ENCODE measurements at places on chromosomes 13 and 19.

DNA sequence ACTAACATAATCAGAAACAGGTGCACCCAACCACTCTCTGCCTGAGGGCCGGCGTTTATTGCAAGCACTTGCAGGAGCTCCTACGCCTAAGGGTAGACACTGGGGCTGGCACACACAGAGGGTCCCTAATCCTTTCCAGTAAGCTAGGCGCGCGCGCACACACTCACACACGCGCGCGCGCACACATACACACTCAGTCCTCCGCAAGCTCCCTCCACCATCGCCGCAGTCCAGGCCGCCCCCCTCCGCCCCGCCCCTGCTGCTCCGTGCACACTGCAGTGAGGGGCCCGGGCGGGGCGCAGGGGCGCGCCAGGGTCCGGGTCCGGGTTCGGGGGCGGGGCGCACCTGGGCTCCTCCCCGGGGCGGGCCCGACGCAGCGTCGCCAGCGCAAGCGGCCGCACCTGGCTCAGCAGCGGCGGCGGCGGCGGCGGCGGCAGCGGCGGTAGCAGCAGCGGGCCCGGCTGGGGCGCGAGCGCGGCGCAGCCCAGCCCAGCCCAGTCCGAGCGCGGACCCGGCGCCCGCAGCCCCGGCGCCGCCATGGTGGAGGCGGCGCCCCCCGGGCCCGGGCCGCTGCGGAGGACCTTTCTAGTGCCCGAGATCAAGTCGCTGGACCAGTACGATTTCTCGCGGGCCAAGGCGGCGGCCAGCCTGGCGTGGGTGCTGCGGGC is at the start of gene CAMSAP3:
Gene CAMSAP3 (plus strand): TSS at position 398 of the 668 bp plus-strand sequence. CDS start 140 bp downstream, at position 538.
- peak; percentile 33 for DNase-seq

- peak; percentile 69 for DNase-seq
Measured at GRCh38 chr19:40530091-40530901, 46.4 kb upstream of the SHKBP1 start.

DNA sequence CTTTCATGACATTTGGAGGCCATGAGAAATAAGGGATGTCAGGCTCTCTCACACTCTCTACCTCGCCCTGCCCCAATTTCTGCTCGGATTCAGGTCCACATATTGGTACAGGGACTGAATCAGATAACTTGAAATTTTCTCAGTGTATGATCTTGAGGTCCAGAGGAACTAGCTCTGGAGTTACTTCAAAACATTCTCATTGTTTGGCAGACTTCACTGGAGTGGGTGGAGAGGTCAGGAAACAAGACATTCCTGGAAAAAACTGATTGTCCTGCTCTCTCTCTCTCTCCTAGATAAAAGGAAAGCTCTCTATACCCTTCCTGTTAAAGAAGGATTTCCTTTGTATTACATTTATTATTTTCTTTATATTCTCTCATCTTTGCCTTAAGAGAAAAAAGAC is 428.1 kb upstream of the DACH1 start:
- no peak for DNase-seq

- no peak for DNase-seq
Measured at GRCh38 chr19:55857149-55857548, 20.8 kb downstream of the NLRP4 start.

Measured in spinal cord (tissue), 10 donors.